ENCODE measurements at places on chromosomes 7 and 10.
A peak's percentile ranks its signal among the peaks of the same experiment; 100 is the strongest.

- peak; percentile 77 for DNase-seq
Observed at GRCh38 chr10:23368816-23369640, 24.4 kb upstream of the C10orf67 start.

DNA sequence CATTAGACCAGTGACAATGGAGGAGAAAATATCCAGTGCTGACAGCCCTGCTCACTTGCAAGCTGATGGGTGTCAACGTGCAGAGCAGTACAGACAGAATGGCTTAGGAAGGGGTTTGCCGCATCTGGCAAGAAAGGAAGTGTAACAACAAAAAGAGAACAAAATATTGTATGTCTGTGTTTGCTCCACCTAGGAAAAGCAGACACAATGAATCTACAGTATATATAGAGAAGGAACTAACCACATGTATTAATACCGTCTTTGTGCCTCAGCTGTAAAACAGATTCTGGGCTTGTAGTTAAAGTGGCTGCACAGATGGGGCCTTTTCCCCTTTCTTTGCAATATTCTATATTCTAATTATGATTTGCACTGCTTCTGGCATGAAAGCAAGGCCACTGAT is 281.1 kb upstream of the MEOX2 start:
- DNase-seq, result no peak

- no peak for DNase-seq
Observed at GRCh38 chr10:73589563-73590126, 1.5 kb downstream of the USP54 start.

- peak; percentile 79 for DNase-seq
Observed at GRCh38 chr7:24755541-24756407, 1.5 kb downstream of the GSDME start.

DNA sequence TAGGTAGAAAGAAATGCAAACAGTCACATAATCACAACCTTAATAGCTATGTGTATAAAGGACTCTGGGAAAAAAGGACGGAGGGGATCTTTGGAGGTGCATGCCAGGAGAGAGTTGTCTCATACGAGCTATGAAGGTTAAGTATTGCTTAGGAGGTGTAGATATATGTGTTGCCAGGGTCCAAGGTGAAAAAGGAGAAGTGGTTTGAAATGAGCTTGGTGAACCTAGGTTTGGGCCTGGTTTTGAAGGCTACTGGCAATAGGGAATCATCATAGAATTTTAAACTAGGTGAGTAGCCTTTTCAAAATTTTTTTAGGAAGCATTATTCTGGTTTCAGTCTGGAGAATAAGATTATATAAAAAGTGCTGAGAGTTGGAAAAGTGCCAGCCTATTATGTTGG is 336.8 kb downstream of the AUTS2 start:
- no peak for DNase-seq

DNA sequence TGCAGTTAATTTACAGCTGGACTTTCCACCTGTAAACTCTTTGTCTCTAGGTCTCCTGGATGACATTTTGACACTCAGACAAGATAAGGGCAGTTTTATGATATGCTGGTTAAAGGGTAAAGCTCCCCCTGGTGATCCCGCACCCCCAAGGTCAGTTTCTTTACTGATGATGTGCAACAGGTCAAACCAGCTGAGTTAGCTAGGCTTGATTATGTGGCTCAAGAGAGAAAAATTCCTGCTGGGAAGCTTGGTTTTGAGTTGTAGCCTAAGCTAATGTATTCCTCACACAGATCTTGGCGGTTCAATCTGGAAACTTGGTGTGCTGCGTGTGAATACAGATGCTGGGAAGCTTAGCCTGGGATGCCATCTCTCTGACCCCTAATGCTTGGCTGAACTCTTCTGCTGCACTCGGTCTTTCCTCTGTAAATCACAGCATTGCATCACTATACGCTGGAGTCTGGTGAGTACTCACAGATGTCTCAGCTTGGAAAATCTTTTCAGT is 11.4 kb upstream of the AKR1D1 start:
- no peak for DNase-seq

GRCh38 chr10:122233857-122234348 is 37.2 kb upstream of the BTBD16 start:
- DNase-seq, result no peak

- DNase-seq, result no peak
Observed at GRCh38 chr7:100875356-100875751, 451 bp downstream of the SRRT start.

DNA sequence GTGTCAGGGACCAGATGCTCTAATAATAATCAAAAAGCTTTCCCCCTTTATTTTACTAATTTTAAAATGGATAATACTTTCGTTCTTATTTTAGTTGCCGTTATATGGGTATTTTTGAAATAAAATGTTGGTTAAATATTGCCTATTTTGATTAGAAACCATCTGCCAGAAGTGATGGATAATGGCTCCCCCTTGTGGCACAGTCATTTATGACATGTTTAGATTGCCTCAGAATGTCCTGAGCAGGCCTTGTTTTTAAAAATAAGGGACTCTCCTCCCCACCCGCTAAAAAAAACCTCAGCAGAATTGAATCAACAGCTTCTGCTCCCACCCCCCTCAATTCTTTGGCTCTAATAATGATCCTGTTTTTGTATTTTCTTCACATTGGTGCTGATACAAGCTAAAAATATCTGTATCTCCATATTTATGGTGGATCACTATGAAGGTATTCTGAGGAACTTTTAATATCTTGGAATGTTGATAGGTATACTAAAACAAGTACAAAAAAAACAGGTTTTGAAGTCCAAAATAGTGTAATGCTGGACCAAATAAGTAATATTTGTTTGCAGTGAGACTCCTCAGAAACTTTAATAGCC is 38.8 kb downstream of the TMEM60 start:
- peak; percentile 78 for DNase-seq

DNA sequence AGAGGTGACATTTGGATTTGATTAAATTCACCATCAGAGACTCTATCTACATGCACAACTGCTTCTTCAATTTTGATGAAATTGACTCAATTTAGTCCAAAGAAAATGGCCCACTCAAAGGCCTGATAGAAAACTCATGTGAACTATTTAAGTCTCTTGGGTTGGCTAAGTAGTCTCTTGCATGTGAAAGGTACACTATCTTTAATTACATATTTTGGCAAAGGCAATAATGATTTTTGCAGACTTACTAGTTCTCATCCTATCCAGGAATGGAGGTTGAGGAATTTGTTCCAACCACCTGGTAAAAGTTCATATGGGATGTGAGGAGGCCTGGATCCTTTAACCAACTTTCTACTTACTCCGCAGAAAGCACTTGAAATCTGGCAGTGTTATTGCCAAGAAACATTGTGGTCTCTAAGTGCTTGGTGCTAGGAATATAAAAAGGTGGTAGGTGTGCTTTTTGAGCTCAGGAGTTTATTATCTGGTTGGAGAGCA is 618.6 kb upstream of the MKI67 start:
- DNase-seq, result no peak

DNA sequence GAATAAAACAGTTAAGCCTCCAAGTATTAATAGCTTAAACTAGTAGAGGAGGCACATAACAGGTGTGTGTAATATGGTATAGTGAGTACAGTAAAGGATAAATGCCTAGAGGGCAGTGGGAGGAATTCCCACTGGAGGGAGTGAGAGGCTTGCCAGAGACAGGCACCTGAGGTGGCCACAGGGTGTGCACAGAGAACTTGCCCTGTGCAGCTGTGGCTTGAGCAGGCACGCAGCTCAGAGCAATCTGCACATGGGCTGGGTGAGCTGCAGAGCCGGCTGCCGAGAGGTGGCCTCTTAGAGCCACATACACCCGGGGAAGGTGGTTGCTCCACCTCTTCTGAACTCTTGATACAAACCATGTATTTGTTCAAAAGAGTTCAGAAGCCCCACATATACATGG is 237.1 kb downstream of the COBL start:
- DNase-seq, result no peak

DNA sequence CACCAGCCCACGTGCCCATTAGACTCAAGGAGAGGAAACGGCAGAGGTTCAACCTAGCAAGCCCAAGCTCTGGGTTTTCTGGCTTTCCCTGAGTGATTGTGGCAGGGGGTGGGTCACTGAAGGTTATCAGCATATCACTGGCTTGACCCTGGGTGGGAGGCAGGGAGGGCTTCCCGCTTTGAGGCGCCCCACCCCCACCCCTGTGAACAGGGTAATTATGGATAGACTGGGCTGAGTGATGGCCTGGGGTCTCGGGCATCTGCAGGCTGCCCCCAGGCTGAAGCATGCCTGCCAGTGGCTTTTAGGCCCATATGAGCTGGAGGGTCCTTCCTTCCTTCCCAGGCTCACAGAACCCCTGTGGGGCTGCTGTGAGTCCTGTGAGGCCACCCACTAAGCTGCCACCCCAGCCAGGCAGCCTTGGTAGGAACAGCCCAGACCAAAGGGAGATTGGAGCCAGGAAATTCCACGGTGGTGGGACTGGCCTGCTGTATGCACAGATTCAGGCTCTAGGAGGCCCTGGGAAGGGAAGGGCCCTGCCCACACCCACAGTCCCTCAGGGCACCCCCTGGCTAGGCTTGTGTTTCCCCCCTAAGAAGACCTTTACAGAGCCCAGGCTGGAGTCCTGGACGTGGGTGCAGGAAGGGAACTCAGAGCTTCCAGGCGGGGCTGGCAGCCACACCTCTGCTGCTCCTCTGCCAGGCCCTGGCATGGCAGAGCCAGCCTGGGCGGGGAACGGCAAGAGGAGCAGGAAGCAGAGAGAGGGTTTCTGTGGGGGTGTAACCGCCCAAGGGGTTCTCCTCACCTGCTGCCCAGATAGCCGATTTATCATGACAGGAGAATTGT is 33.1 kb downstream of the GPRIN2 start:
- DNase-seq, result no peak

DNA sequence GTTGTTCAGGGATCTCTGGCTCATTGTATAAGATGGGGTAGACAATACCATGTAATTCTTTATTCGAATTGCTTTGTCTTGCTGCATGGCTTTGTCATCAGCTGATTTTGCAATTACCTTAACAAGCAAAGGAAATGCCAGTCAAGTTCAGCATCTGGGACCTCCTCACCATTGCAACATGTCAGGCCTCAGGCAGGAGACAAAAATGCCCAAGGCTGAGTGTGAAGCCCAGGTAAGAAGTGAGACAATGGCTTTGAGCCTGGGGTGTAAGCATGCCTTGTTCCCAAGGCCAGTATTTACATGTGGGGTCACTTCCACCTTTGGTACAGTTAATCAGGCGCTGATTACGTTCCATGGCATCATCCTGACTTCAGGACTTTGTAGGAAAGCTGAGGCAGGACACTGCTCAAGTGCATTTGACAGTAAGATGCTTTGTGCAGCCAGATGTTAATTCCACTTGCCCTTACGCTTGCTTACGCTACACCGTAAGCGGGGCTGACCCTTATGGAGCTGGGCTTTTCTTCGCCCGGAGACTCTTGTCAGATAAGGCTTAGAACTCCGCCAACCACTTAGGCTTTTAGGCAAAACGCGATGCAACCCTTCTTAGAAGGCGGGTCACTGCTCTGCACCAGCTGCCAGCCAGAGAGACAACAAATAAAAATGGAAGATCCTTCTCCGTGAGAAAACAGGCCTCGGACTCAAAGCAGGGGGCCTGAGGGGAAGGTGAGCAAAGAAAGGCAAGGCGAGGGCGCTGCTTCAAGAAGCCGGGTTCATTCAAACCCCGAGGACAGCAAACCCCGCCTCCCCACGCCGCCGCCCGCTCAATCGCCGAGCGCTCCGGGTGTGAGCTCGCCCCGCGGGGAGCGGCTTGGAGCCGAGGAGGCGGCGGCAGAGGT is 1.3 kb upstream of the SP4 start:
- DNase-seq, result no peak

GRCh38 chr7:50735333-50735732 is 47.4 kb downstream of the GRB10 start:
- DNase-seq, result no peak

- no peak for DNase-seq
Observed at GRCh38 chr10:56912043-56912442, 551.0 kb upstream of the ZWINT start.

DNA sequence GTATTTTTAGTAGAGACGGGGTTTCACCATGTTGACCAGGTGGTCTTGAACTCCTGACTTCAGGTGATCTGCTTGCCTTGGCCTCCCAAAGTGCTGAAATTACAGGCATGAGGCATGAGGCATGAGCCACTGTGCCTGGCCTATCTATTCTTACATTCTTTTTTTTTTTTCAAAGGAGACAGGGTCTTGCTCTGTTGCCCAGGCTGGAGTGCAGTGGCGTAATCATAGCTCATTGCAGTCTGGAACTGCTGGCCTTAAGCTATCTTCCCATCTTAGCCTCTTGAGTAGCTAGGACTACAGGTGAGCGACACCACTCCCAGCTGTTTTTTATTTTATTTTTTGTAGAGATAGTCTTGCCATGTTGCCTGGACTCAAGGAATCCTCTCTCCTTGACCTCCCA is 20.5 kb downstream of the RSBN1L start:
- DNase-seq, result no peak

- no peak for DNase-seq
Observed at GRCh38 chr7:128171-129080, 63.9 kb upstream of the FAM20C start.

- DNase-seq, result no peak
Observed at GRCh38 chr10:28429573-28430216, 103.2 kb upstream of the WAC start.

DNA sequence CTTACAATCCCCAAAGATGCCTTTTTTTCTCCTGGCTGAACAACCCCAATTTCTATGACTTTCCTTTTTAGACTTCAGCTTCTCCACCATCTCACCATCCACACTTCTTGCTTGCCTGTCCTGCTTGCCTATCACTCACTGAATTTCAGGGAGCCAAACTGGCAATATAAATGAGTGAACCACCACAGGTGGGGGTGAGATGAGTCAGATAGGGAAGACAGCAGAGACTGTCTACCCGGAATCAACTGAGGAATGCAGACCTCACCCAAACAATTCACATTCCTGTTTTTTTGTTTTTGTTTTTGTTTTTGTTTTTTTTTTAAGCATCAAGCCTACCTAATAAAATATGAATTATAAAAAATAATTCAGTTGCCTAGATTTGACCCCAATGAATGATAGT is 273.8 kb downstream of the NRG3 start:
- no peak for DNase-seq

- no peak for DNase-seq
Observed at GRCh38 chr10:115157357-115157756, 64.2 kb downstream of the ATRNL1 start.

- DNase-seq, result no peak
Observed at GRCh38 chr7:70728872-70729552, 402.9 kb upstream of the GALNT17 start.

DNA sequence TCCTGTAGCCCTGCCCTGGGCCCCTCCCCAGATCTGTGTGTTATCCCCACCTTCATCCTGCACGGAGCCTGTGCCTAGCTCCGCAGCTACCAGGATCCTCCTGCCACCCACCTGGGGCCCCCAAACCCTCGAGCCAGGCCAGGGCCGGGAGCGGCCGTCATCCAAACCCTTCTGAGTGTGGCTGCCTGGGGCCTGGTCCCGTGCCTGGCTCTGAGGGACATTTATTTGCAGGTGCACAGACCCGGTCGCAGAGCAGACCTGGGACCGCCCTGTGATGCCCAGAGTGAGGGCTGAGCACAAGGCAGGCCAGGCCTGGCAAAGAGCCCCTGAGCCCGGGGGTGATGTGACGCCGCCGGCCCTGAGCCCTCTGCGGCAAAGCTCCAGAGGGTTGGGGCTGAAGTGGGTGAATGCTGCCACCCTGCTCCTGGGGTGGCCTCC is 27.4 kb upstream of the INPP5A start:
- no peak for DNase-seq

- DNase-seq, result no peak
Observed at GRCh38 chr10:55410415-55410885, 609.4 kb upstream of the PCDH15 start.
